SK-N-MC (cell line): ENCODE measurements at places on chromosomes 2 and 18.

- no peak for DNase-seq
Measured at GRCh38 chr2:68689553-68690537, 44.8 kb upstream of the ARHGAP25 start.

DNA sequence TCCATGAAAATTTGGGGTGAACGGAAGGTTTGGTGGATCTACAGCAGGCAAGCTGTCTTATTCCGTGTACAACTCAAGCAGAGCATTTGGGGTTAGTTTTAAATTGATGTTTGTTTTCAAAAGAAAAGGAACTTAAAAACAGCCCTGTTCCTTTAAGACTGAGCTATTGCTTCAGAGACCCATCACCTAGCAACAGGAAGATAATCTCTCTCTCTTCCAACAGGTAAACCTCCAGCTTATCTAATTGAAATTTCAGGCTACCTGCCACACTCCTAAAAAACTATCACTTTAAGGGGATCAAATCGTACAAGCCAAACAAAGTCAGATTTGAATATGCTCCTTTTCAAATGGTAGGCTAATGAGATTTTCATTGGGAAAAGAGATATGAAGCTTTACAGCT, 101.8 kb downstream of the RNF152 start:
- no peak for DNase-seq

- no peak for DNase-seq
Measured at GRCh38 chr2:4780679-4781078, 911.5 kb upstream of the SOX11 start.

DNA sequence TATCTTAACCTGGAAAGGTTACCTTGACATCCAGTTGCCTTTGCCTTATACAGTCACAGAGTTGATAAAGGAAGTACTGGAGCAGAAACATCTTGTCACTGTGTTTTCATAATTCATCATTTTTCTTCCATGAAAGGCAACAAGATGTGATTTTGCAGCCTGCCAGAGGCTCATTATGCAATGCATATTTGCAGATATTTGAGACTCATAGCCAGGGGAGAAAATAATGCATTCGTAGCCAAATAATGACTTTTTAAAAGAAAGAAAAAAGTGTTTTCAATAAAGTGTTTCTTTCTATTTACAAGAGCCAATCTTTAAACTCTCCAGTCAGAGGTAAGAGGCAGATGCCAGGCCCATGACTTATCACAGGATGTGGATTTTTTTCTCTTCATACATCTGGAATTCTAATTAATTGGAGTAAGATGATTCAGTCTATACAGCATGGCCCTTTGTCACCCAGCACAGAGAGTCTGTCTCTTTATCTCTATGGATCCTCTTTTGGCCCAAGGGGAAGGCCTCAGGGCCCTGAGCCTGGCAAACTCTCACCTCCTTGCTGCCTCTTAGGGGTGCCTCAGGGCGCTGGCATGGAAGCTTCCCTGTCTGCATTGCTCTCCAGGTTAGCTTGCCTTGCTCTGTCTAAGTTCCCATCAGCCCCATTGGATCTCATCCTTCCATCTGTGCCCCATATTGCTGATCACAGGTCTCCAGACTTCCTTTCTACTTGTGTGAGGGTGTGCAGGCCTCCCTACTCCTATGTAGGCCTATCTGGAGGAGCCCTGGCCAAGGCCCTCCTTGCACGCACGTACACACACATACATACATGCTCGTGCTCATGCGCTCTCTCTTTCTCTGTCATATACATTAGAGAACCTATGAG, 247.7 kb downstream of the TPGS2 start:
- DNase-seq: no peak

GRCh38 chr2:224915136-224915535, 127.1 kb downstream of the DOCK10 start:
- no peak for DNase-seq

DNA sequence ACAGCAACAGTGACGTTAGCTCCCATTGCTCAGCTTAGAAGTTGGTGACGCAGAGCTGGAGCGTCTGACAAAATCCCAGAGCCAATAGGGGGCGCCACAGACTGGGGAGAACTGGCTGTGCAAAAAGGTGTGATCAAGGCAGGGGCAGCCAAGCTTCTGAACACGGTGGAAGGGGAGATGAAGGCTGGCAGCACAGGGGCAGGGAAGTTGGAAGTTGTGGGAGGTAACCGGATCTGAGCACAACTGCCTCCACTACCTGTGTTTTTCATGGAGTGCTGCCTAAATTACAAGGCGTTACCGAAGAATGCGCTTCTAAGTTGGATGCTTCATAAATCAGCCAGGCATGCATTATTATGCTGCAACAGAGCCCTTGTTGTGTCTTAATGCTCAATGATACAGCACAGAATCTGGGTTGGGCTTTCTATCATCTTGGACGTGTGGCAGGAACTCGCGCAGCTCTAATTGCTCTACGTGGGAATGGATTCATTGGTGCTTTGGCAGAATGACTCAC, 370.0 kb downstream of the SLC4A3 start:
- peak; percentile 32 for DNase-seq

- no peak for DNase-seq
Measured at GRCh38 chr2:174235680-174236079, 12.7 kb downstream of the OLA1 start.

GRCh38 chr2:64932371-64933216, 56.6 kb upstream of the SLC1A4 start:
- DNase-seq: no peak

- DNase-seq: no peak
Measured at GRCh38 chr2:160300203-160300602, 100.1 kb upstream of the ITGB6 start.

DNA sequence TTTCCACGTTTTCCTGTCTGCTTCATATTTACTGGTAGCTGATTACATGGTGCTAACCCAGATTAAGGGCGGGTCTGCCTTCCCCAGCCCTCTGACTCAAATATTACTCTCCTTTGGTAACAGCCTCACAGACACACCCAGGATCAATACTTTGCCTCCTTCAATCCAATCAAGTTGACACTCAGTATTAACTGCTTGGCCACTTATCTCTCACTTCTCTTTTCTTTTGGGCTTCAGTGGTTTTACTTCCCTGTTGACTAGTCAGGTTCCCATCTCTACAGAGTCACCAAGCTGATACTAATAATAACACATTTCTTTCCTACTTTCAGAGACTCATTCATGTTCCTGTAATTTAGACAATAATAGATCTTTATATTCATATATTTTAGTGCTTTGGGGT, 302.2 kb upstream of the MAP2 start:
- DNase-seq: no peak

DNA sequence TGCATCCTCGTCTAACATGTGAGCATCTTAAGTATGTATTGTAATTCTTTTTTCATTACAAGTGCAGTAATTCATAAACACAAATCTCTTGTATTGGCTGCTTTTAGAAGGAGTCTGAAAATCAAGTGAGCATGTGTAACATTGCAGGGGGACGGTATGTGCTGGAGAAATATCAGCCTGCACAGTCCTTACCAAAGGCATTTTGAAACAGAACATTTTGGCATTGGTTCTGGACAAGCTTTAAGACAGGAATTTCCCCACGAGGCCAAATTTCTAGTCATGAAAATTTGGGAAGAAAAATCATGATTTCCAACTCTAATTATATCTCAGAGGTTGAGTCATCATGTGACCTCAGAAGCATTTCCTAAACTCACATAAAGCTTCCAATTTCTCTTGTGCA, 24.7 kb upstream of the NRP2 start:
- no peak for DNase-seq

DNA sequence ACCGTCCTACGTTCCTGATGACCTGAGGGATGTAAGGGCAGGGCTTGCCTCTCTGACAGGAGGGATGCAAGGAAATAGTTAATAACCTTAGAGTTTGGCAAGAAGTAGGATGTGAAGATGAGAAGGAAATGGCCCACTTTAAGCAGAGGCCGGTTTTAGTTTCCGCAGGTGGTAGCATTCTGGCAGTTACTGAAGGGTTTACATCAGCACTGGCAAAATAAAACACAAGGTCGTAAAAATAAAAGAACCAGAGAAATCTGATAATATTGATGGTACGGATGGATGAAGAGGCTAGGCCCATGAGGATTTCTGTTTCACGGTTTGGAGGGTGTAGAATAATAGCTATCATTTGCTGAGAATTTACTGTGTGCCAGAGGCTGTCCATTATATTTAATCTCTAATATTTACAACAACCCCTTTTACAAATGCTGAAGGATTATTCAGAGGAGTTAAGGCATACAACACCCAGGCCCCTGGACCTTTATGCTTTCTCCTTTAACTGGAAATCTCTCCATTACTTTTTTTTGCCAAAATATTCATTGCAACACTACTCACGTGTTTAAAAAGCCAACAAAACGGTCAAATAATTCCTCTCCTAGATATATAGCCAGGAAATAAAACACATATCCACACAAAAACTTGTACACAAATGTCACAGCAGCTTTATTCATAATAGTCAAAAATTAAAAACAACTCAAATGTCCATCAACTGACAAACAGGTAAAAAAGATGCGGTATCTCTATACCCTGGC, 28.5 kb downstream of the DAPL1 start:
- DNase-seq: no peak

DNA sequence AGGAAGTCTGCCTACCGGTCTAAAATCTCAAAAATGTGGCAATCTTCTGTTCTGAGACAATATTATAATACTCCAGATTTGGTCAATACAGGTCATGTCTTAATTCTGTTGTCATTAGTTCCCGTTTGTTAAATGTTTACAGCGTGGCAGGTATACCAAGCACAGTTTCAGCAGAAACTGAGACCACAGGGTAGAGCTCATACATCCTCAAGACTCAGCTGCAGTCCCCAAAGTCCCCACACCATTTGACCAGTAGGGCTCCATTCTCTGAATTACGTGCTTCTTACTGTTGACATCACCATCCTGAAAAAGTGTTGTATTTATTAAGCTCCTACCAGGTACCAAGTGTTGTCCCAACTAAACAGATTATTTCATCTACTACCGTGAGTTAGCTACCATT, 157.1 kb downstream of the MC4R start:
- DNase-seq: no peak

DNA sequence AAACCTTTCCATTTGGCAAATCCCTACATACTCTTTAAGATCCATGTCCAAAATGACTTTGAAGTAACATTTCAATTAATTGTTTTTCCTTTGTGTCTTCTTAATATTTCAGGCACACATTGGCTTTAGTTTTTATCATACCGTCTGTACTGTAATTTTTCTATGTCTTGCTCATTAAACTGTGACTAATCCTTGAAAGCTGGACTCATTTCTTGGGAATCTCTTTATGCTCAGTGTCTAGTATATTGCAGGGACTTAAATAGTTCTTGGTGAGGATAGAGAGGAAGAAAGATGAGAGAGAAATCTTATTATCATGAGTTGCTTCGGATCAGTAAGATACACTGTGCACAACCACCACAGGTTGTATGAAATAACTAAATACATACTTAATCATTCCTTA, 448.3 kb upstream of the ST6GAL2 start:
- DNase-seq: no peak

GRCh38 chr2:98334439-98335078, 11.7 kb upstream of the CNGA3 start:
- DNase-seq: no peak

DNA sequence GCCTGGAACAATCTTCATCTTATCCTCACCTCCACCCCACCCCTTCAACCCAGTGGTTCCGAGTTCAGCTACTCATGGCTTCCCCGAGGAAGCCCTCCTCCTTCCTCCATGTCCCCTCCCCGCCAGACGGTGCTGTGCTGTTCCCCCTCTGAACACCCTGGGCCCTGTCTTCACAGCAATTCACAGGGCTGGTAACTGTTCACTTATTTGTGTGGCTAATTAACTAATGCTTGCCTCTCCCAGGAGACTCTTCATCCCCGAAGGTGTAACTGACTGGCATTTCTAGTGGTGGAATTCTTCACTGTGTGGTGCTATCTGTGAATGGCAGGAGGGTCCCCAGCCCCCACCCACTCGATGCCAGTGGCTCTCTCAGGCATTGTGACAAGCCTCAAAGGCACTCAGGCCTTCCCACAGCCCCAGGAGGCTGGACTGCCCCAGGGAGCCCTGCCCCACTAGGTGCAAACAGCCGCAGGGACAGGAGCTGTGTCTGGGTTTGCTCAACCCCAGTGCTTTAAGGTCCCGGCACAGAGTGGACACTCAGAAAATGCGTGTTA, 133.7 kb upstream of the ID2 start:
- no peak for DNase-seq

GRCh38 chr2:214575465-214575864, 164.6 kb downstream of the VWC2L start:
- DNase-seq: no peak
